Stimulated activated CD4-positive, alpha-beta T cell treated with anti-CD3 and anti-CD28 coated beads, TNF-alpha, amount 100 ng/mL, for 48 hours (primary cell): ENCODE measurements at places on chromosomes 2 and 18.

GRCh38 chr18:50582500-50582899 lies 22.6 kb downstream of the MAPK4 start:
- DNase-seq = no peak

DNA sequence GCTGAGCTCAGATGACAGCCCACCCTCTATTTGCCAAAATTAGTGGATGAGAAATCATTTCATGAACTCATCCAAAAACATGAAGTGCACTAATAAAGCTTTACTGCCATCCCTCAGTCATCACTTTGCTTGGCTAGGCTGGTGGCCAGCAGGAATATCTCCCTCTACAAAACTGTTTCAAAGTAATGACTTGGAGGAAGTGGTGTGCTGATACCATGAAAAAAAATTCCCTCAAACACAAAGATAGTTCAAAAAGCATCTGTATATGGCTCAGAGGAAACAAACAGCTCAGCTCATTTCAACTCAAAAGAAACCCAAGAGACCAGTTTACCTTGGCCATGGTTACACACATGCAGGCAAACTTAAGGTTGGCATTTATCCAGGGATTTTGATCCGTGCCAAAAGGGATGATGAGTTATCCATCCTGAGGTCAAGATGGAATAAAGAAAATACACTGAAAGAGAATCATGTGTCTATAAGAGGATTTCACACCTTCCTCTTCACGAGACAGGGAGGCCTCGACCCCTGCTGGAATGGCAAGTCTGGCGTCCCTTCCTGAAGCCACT lies 18.4 kb upstream of the WIPF1 start:
- no peak for DNase-seq

DNA sequence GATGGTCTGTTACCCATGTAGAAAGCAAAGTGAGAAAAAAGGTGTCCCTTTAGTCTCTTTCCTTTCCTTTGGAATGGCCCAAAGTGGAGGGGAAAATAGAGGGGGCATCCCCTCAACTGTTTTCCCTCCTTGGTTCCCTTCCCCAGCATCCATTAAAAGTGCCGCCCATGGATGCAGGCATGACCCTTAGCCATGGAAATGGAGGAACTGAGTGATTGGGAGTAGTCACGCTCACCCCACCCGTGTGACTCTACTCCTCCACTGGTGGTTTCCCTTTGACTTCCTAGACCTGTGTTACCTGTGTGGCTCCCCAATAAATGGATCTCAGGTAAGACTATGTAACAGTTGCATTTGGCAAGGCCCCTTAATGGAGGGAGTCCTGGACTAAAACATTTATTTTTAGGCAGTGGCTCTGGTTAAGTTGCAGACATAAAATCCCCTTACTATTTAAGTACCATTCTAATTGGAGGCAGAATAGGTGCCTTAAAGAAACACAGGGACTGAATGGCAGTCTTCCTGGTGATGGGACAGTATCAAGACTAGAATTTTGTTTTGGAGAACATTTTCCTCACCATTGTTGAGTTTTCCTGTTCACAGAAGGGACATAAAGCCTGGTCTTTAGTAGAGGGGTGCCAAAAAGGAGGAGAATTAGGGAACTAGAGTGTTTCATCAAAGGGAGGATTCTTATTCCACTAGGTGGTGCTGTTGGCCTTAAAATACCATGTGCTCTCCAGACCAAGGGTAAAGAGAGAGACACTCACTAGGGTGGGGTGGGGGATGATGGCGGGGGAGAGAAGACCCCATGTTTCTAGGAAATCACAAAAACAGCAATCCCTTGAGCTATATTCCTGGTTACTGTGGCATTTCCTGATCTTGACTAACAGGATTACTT lies 25.7 kb upstream of the PLA2R1 start:
- DNase-seq = no peak

DNA sequence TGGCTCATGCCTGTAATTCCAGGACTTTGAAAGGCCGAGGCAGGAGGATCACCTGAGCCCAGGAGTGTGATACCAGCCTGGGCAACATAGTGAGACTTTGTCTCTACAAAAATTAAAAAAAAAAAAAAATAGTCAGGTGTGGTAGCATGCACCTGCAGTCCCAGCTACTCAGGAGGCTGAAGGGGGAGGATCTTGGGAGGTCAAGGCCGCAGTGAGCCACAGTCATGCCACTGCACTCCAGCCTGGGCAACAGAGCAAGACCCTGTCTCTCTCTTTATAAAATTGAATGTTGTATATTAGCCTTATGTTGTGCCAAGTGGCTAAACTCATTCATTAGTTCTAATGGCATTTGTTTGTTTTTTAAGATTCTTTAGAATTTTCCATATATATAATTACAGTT lies 207.7 kb upstream of the COPS8 start:
- DNase-seq = no peak

DNA sequence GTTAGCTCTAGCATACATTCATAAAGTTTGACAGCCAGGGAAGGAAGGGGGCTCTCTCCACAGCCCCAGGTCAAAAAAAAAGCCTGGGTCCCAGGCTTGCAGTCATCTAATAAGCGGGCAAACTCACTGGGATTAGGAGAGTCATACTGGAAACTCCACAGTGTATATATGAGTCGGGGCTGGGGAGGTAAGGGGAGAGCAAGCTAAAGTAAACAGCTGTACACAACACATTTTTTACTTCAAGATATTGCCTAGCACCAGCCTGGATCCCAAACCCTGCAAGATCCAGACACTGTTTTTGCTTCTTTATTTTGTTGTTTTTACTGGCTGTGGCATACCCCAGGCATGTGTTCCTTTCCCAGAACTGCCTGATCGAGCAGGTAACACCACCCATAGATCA lies 291.3 kb upstream of the TANK start:
- DNase-seq = no peak

DNA sequence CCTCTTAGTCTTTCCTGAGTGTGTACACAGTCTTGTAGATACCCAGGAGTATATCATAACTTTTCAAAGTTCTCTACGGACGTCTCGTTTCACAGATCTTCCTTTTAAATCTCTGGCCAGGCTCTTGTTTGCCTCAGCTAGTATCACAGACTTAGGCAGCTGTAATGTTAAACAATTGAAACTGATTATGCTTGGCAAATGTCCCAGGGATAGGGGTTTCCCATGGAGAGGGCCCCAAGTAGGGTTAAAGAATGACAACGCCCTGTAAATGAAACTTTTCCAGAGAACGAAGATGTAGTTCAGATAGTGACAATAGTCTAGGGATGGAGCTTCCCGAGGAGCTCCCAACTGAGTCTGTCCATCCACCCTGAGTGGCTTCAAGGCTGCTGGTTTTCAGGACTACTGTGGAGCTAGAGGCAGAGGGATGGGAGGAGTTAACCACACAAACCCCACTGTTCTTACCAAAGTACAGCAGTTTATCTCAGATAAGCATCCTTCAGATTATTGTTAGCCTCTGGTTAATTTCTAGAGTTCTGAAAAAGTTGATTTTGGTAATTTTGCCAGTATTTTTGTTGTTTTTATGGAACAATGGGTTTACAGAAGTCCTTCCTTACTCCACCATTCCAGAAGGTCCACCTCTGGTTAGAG lies 9.1 kb downstream of the NEURL3 start:
- DNase-seq = no peak
